M059J (cell line): ENCODE measurements at places on chromosomes 4 and X. TPM values are rescaled to one million over a fixed set of nuclear protein-coding genes. Genes with fewer than 3 reads are reported as not detected.

The FOXR2 gene
- not detected in 2 replicates for total RNA-seq

The ENPEP gene
- total RNA-seq: 0.15 and 0.17 TPM in 2 replicates

The N4BP2 gene
- total RNA-seq: 1.1 and 2.3 TPM in 2 replicates

The IL13RA2 gene
- total RNA-seq: 143 and 152 TPM in 2 replicates

The CXCL3 gene
- 0.81 and 6.3 TPM in 2 replicates for total RNA-seq

The SCD5 gene
- 17.2 and 26.1 TPM in 2 replicates for total RNA-seq

The CCDC158 gene
- total RNA-seq: not detected in 2 replicates

The BTK gene
- total RNA-seq: 0.05 TPM in 1 of 2 replicates, not detected in the other

The ARFIP1 gene
- 41.6 and 44.8 TPM in 2 replicates for total RNA-seq

The TSPAN6 gene
- total RNA-seq: 52.0 and 66.0 TPM in 2 replicates

The IL2 gene
- total RNA-seq: not detected in 2 replicates

The SLITRK4 gene
- total RNA-seq: not detected in 2 replicates

The SOX3 gene
- total RNA-seq: not detected in 2 replicates

The PLP1 gene
- total RNA-seq: not detected in 2 replicates

The SGMS2 gene
- total RNA-seq: 24.7 and 27.1 TPM in 2 replicates

The LINC00632 gene
- total RNA-seq: 20.7 and 22.6 TPM in 2 replicates

The PRSS12 gene
- 0.59 and 2.6 TPM in 2 replicates for total RNA-seq

The ADH1A gene
- total RNA-seq: not detected in 2 replicates

The PAGE1 gene
- total RNA-seq: 1.1 and 1.6 TPM in 2 replicates

The IL21 gene
- total RNA-seq: not detected in 2 replicates

The KCNE5 gene
- total RNA-seq: 0.86 TPM in 1 of 2 replicates, not detected in the other

The F11 gene
- total RNA-seq: not detected in 2 replicates

The OTUD6A gene
- total RNA-seq: not detected in 2 replicates

The HTN1 gene
- total RNA-seq: not detected in 2 replicates

The PPARGC1A gene
- 3.6 and 5.4 TPM in 2 replicates for total RNA-seq

The ZAR1 gene
- not detected in 2 replicates for total RNA-seq

The NLGN3 gene
- total RNA-seq: 0.10 and 0.15 TPM in 2 replicates

The BANK1 gene
- 0.52 and 0.91 TPM in 2 replicates for total RNA-seq

The KCND1 gene
- total RNA-seq: 0.76 and 1.7 TPM in 2 replicates

The FGF5 gene
- total RNA-seq: 2.0 and 4.5 TPM in 2 replicates

The VEGFD gene
- 4.8 TPM in 1 of 2 replicates, not detected in the other for total RNA-seq

The CRLF2 gene
- 0.10 TPM in 1 of 2 replicates, not detected in the other for total RNA-seq

The C1QTNF7 gene
- not detected in 2 replicates for total RNA-seq

The TRIM60 gene
- total RNA-seq: not detected in 2 replicates

The NOX1 gene
- not detected in 2 replicates for total RNA-seq

The PGRMC2 gene
- 17.5 and 28.2 TPM in 2 replicates for total RNA-seq

The CCDC120 gene
- 0.07 and 1.1 TPM in 2 replicates for total RNA-seq

The SHROOM4 gene
- total RNA-seq: 0.54 and 1.8 TPM in 2 replicates

The ZNF141 gene
- total RNA-seq: 6.6 and 9.1 TPM in 2 replicates

The LUZP4 gene
- total RNA-seq: not detected in 2 replicates
